NCI-H1092 treated with DMSO at 0.1 percent for 48 hours (cell line): ENCODE measurements at places on chromosomes 2 and 18.
A peak's percentile ranks its signal among the peaks of the same experiment; 100 is the strongest.

DNA sequence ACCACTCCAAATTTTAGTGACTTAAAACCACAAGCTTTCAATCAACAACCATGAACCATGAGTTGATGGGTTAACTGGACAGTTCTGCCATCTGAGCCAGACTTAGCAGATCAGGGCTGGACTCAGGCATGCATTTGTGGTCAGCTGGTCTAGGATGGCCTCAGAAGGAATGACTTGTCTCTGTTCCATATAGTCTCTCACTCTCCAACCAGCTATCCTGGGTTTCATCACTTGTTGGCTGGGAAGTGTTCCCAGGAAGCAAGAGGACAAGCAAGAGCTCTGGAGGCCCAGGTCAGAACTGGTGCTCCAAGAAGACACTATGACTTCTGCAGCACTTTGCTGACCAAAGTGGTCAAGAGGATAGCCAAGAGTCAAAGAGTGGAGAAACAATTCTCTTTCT lies 17.5 kb upstream of the MAP3K20 start:
- DNase-seq, result no peak

- no peak for DNase-seq
Measured at GRCh38 chr2:68368654-68369336, 3.7 kb downstream of the PLEK start.

GRCh38 chr2:101478181-101479001 lies 3.5 kb upstream of the RFX8 start:
- no peak for DNase-seq

DNA sequence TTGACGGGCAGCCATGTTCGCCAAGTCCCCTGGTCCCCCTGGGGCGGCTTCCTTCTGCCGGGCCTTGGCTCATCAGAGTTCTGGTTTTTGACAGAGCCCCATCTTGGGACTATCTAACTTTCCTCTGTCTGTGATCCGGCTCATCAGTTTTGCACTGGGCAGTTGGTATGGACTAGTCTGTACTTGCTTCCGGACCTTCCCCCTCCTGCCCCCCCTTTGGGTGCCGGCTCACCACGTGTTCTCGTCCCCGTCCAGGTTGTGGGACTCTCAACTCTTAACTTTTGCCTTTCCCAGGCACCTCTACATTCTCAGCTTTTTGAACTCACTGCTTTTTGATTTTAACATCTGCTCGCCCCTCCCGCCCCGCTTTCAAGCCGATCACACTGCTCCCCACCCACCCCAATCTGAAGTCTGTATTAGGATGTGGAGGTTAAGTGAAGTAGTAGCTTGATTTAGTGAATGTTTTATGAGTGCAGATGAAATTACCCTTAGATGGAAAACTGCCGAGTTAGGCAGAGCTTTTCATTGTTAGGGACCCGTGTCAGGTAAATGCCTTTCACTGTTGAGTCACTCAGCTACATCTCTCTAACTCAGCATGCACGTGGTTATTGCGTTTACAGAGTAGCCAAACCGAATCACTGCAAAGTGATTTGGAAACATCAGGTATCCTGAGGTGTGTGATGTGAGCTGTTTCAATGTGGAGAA lies 874 bp downstream of the WDR43 start:
- DNase-seq, result no peak

- no peak for DNase-seq
Measured at GRCh38 chr18:33670029-33670428, 92.0 kb downstream of the ASXL3 start.

- DNase-seq, result no peak
Measured at GRCh38 chr2:202589582-202589949, 45.2 kb upstream of the FAM117B start.

DNA sequence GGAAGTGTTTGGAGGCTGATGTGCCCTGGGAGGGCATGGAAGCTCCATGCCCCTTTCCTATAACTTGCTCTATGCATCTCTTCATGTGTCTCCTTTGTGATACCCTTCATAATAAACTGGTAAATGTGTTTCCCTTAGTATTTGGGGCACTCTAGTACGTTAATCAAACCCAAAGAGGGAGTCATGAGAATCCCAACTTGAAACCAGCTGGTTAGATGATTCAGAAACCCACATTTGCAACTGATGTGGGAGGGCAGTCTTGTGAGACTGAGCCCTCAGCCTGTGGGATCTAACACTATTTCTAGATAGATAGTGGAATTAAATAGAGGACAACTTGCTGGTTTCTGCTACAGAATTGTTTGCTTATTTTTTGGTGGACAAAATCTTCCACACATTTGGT lies 20.3 kb downstream of the ANKRD30B start:
- no peak for DNase-seq

DNA sequence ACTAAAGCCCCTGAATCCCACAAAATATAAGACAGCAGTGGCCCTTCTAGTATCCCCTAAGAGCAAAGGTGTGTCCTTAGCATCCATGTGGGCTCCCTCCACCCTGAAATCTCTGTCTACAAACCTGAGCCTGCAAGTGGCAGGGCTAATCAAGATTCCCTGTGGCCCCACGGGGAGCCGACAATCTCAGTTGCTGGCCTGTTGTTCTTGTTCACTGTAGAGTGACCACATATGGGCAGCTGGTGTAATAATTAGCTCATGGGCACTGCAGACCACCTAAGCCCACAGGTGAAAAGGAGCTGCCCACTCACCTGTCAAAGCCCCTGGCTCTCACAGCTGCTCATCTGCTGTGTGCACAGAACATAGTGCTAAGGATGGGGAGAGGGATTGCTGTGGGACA lies 102.3 kb downstream of the MRO start:
- no peak for DNase-seq

GRCh38 chr2:229901819-229902218 lies 20.0 kb downstream of the TRIP12 start:
- DNase-seq, result no peak

DNA sequence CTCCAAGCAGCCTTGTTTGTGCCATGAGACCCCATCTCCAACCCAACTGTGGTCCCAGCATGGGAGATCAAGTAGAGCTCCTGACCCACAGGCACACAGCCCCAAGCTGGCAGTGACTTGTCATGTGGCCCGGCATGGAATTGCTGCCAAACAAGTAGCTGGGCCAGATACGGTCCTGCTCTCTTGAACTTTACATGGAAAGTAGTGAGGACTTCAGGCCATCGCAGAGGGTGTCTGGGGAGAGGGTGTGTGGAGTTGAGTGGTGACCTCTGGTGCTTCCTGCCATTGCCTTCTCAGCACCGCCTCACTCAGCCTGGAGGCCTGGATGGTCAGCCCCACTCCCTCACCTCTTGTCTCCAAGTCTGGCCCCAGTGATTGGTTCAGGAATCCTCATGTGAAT lies 10.9 kb upstream of the SLC4A3 start:
- DNase-seq, result no peak

- no peak for DNase-seq
Measured at GRCh38 chr2:241049739-241050623, 51.6 kb downstream of the SNED1 start.

DNA sequence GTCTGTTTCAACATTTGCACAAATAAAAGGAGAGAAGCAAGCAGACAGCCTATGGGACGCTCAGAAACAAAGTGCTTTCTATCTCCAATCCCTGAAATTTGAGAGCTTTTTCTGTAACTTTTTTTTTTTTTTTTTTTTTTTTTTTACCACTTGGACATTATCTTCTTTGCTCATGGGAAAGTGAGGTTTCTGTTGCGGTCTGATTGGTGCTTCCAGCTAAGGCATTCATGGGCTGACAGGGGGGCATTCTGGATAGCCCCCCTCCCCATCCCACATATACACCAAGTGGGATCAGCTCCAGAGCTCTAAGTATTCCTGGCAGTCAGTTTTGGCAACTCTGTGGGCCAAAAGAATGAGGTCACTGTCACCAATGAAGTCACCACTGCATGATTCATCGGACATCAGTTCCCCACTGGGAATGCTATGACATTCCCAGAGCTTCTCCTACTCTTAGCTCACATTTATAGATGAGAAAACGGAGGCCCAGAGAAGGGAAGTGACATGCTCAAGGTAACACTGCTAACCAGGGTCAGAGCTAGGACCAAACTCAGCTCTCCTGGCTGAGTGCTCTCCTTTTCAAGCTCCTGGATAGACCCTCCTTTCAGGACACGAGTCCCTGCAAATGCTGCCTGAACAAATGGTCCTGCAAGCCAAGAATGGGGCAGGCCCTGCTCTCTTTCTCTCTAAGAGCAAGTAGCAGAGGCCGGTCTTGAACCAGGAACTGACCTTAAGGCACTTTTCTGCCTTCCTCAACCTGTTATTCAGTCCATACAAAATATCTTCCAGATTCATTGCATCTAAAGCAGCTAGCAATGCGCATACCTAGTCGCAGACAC lies 61.3 kb downstream of the TMEM247 start:
- DNase-seq, result no peak

GRCh38 chr2:143705108-143705707 lies 576.0 kb downstream of the ARHGAP15 start:
- DNase-seq, result no peak

- DNase-seq, result peak; percentile 74
Measured at GRCh38 chr18:59996370-59996966, 96.7 kb downstream of the PMAIP1 start.

- no peak for DNase-seq
Measured at GRCh38 chr2:62344472-62344871, 148.6 kb downstream of the B3GNT2 start.

GRCh38 chr2:80026040-80026729 lies 278.4 kb downstream of the LRRTM1 start:
- DNase-seq, result no peak

DNA sequence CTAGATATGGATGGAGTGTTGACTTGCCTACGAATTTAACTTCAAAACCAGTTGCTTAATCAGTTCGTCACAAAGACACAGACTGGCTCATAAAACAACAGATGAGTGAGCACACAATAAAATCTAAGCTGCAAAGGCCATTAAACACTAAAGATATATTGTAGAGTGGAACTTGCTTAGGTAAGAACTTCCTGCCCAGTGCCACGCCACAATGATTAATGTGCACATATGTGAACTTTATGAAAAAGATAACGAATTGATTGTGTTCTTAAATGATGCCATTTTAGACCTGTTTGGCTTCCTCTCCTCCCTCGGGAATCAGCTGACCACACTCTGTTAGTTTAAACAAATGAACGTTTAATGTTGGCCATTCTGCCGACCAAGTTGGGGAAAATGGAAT lies 2031.3 kb upstream of the CELF4 start:
- DNase-seq, result no peak

DNA sequence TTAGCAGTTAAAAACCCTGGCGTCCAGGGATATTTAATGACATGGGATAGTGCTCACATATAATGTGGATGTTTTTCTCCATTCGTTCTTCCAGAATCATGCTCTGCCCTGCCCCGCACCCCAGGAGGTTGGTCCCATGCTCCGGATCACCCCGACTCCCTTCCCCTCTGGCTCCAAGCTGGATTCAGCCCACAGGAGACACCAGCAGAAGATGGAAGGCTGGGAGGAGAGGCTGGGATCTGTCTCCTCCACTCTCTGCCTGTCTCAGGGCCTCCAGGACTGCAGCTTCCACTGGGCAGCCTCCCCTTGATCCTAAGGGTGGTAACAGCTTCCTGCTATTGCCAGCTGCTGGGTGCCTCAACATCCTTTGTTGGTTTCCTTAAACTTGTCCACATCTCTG lies 24.5 kb downstream of the TMEM177 start:
- no peak for DNase-seq

DNA sequence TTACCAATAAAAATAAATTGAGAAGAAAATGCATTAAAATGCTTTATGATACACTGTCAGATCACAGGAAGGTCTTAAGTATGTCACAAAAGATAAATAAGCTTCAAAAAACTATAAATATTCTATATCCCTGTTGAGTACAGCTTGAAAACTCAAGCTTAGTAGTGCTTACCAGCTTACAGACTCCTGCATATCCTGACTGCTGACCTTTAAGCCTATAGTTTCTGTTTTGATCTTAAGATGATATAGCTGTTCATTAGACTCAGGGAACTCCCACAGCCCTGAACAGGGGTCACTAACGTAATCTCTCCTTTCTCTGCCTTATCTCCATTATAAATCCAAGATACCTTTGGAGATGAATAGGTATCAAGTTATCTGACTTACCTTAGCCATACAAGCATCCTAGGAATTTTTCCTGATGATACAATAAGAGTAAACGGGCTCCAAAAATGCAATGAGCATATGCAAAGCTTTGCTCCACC lies 93.7 kb upstream of the RBBP8 start:
- no peak for DNase-seq

- DNase-seq, result no peak
Measured at GRCh38 chr18:58315739-58316215, 271.8 kb downstream of the NEDD4L start.

DNA sequence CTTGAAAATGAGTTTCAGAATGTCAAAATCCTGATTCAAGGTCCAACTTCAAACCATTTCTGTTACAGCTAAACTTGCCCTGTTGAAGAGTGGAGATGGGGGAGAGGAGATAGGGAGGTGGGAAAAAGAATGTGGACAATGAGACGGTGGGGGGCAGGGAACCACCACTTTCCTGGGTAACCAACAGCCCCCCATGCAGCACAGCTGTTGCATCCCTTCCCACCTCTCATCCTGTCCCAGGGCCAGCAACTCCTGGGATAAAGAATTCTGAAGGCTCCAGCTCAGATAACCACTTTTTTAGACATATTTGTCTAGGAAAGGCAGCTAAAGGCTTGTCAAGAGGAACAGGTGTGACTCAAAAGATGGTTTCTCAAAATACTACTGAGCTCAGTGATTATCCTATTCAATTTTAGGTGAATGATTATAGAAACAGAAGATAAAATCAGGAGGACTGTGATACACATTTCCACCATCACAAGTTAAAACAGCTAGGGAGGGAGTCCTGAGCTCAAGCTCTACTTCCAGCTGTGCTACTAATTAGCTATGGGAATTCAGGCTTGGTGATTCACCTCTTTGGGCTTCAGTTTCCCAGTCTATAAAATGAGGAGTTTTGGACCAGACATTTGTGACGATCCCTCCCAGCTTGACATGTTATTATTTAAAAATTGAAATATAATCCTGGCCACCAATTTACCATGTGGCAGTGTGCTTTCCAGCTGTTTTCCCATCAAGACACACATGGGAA lies 36.3 kb downstream of the HDHD2 start:
- DNase-seq, result no peak

DNA sequence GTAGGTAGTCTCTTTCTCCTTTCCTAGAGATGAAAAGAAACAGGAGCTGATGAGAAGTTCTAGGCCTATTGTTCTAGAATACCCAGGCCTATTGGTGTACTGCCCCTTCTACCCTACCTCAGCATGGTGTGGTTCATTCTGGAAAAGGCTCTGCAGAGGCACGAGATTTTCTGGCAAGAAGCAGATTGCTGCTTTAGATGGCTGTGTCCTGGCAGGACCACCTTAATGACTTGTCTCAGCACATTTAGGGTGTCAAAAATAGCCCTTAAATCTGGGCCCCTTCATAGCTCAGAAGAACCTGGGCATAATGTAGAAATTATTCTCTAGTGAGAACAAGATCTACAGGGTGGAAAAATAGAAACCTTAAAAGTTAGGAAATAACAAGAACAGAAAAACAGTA lies 87.9 kb downstream of the BCL2L11 start:
- DNase-seq, result no peak

- no peak for DNase-seq
Measured at GRCh38 chr2:83862600-83862999, 596.5 kb downstream of the SUCLG1 start.
